ENCODE measurements at places on chromosomes 7 and 10.

- DNase-seq = no peak
These were observed 133.8 kb downstream of the SEMA3A start for GRCh38 chr7:84060760-84061261.

GRCh38 chr7:30911561-30911969 lies at the start of gene AQP1:
Gene AQP1, plus strand, starts transcription at chr7:30911853. Its CDS starts 57 bp downstream, at chr7:30911910.
- no peak for DNase-seq

- DNase-seq = no peak
These were observed 8.7 kb upstream of the BAZ1B start for GRCh38 chr7:73530800-73531199.

- DNase-seq = no peak
These were observed 74.6 kb upstream of the NPS start for GRCh38 chr10:127474501-127474900.

DNA sequence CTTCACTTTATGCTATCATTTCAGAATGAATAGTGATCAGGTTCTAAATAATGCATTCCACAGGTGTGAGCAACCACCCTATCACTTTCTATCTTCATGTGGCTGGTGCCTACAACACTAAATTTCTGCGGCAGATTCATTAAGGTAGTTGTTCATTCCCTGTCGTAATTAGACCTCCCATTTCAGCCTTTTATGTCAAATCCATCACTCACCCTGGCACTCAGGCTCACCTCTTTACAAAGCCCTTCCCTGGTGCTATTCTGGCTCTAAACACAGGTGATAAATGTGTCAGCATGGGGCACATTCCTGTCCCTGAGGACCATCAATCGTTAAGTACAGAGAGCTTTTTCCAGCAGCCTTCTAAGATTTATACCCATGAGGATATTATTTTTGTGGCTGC lies 300.0 kb upstream of the C7orf33 start:
- DNase-seq = no peak

- no peak for DNase-seq
These were observed 2.0 kb upstream of the TM9SF3 start for GRCh38 chr10:96588616-96589419.

DNA sequence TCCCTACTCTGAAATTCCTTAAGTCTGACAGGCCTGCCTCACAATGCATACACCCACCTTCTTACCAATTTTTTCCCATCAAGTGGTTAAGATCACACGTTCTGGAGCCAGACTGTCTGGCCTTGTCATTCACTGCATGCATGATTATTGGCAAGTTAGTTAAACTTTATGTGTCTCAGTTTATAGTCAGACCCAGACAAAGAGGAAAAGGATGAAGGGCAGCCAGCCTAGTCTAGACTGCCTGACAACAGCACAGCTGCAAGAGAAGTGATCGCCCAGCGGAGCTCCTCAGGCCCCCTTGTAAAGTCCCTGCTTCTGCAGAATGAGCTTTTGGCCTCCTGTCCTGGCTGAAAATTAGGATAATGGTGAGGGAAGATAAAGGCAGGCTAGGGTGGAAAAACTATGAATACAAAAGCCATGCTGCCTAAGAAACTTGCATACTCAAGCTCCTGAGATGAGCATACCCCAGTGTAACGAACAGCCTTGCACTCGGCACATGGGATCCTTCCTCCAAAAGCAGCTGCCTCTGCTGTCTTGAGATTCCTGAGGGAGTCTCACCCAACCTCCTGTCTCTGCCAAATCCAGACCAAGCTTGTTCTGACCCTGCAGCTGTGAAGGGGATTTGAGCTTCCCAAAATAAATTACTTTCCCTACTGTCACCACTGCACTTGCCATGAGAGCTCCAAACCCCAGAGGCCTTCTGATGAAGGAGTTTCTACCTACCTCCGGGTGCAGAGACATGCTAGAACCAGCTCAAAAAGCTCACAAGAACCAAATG lies 26.7 kb upstream of the MRLN start:
- no peak for DNase-seq

GRCh38 chr10:95655571-95656290 lies 780 bp downstream of the ALDH18A1 start:
- DNase-seq = peak; percentile 51

GRCh38 chr7:362402-363096 lies 72.6 kb downstream of the FOXL3 start:
- no peak for DNase-seq

- DNase-seq = no peak
These were observed 39.5 kb downstream of the WNT2 start for GRCh38 chr7:117283371-117283770.

- DNase-seq = no peak
These were observed 872.4 kb downstream of the LRMDA start for GRCh38 chr10:76303682-76304316.
